ENCODE measurements at places on chromosomes 1 and 21.

GRCh38 chr1:205067031-205067430, 17.2 kb downstream of the TMEM81 start:
- no peak for DNase-seq

GRCh38 chr1:16176653-16177052, 20.8 kb upstream of the EPHA2 start:
- DNase-seq: no peak

DNA sequence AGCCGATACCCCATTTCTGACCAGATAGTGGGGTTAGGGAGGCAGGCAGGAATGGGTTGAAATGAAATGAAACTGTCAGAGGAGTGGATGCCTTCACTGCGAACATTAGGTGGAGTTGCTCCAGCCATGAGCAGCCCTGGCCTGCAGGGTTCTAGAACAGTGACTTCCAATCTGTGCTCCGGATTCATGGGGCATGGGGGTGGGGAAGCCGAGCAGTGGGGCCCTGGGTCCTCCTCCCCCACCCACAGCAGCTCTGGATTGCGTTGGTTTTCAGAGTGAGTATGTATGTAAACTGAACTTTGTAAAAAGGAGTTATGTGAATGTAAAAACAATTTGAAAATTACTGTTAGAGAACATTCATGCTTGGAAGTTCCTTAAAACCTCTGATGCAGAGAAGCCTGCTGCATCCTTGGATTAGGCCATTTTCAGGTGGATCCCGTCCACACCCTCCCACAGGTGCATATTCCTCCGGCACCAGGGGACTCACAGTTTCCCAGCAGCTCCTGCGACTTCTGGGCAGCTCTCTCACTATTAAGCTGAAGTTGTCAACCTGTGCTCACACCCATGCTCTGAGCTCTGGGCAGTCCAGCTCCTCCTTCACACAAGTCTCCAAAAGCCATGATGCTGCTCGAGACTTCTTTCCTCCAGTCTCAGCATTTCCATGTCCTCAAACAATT, 54.4 kb upstream of the EDN2 start:
- no peak for DNase-seq

DNA sequence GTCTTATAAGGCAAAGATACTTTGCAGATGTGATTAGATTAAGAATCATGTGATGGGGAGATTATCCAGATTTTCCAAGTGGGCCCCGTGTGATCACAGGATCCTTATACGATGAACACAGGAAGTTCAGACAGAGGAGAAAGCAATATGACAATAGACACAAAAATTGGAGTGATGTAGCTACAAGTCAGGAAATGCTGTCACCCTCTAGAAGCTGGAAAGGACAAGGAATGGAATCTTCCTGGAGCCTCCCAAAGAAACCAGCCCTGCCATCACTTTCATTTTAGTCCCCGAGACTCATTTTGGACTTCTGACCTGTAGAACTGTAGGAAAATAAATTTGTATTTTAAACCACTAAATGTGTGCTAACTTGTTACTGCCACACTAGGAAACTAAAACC, 61.9 kb upstream of the C1orf21 start:
- DNase-seq: no peak

DNA sequence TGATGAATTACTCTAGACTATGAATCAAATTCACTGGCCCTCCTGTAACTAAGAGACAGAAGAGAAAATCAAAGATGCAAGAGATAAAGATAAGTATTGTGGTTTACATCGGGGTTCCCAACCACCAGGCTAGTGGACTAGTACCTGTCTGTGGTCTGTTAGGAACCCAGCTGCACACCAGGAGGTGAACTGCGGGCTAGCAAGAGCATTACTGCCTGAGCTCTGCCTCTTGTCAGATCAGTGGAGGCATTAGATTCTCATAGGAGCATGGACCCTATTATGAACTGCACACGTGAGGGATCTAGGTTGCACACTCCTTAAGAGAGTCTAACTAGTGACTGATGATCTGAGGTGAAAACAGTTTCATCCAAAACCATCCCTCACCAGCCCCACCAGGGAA, 58.9 kb upstream of the DUSP10 start:
- DNase-seq: no peak

GRCh38 chr1:200890818-200891773, 3.6 kb upstream of the INAVA start:
- no peak for DNase-seq

DNA sequence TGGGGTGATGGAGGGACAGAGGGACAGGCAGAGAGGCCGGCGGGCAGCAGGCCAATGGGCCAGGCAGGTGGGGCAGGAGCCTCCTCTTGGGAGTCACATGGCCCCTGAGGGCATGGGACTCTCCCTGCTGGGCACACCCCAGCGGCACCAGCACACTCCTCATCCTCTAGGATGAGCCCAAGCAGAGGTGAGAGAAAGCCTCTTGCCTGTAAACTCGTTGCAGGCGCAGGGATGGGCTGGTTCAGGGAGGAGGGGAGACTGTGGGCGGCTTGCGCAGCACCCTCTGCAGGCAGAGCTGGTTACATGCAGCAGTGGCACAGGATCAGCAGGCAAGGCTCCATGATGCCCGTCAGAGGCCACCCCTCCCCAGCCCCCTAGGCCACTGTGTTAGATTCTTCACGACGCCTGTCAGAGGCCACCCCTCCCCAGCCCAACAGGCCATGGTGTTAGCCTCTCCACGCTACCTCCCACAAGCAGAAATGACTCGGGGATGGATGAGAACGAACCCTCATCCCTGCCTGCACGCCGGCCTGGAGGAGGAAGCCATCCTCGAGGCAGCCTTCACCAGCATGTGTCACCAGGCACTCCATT, 209.7 kb upstream of the VAMP3 start:
- DNase-seq: no peak

DNA sequence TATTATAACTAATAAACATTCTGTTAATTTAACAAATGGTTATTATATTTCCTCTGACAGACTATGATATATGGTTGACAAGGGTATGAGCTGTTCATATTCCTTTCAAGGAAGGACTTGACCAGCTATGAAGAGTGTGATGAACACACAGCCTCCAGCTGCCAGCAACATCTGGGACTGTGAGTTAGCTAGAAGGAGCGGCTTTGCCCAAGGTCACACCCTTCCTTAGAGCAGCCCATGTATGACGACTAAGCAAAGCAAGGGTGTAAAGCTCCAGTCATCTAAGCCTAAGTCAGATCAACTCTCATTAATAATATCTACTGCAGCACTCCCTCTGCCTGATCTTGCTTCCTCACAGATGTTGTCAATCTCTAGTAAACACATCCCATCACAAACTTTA, 355.4 kb downstream of the PLPP3 start:
- no peak for DNase-seq

- no peak for DNase-seq
These were observed 42.3 kb upstream of the NFASC start for GRCh38 chr1:204828352-204828850.

GRCh38 chr1:31787261-31787660, 23.1 kb upstream of the ADGRB2 start:
- no peak for DNase-seq

DNA sequence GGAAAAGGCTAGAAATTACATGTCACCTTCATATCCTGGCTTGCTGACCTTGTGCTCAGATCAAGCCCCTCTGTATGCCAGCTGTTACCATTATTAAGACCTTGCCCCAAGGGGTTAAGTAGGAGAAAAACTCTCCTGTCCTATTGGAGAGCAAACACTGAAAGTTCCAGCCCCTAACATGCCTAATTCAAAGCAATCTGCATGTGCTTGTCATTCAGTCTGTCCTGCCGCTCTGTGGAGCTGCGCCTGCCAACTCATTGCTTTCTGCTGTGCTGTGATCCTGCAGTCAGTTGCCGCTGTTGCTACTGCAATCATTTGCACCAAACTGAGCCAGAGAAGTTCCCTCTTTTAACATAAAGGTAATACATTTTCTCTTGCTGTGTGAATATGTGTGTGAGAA, 113.4 kb downstream of the DISP1 start:
- DNase-seq: no peak

DNA sequence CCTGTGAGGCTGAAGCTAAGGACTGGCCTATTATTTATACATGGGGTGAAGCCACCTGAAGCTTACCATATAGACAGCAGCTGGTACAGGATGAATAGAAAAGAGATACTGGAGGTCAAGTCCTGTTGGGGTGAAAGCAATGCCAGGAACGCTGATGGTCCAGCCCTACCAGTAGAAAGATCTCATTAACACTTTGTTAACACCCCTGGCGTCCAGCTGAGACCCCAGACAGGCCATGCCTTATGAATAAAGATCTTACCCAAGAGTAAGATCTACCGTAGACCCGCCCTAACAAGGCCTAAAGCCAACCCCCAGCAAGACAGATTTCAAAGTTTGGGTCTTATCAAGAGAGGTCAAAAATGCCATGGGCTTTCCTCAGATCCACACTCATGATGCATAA, 34.7 kb downstream of the ST3GAL3 start:
- no peak for DNase-seq

DNA sequence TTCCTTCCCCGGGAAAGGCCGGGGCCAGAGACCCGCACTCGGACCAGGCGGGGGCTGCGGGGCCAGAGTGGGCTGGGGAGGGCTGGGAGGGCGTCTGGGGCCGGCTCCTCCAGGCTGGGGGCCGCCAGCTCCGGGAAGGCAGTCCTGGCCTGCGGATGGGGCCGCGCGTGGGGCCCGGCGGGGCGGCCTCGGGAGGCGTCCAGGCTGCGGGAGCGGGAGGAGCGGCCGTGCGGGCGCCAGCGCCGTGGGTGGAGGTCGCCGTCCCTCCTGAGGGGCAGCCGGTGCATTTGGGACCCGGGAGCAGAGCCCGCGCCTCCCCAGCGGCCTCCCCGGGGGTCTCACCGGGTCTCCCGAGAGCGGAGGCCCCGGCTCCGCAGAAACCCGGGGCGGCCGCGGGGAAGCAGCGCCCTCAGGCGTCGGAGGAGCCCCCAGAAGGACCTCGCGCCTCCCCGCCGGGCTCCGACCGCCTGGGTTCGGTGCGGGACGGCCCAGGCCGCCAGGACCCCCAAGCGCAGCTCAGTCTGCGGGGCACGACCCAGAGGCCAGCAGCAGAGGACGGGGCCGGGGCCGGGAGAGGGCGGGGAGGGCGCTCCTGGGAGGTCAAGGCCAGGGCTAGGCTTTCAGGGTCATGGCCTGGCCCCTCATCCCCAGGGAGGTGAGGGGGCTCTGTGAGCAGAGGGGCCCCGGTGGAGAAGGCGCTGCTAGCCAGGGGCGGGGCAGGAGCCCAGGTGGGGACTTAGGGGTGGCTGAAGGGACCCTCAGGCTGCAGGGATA, 7.2 kb upstream of the SLX9 start:
- no peak for DNase-seq

DNA sequence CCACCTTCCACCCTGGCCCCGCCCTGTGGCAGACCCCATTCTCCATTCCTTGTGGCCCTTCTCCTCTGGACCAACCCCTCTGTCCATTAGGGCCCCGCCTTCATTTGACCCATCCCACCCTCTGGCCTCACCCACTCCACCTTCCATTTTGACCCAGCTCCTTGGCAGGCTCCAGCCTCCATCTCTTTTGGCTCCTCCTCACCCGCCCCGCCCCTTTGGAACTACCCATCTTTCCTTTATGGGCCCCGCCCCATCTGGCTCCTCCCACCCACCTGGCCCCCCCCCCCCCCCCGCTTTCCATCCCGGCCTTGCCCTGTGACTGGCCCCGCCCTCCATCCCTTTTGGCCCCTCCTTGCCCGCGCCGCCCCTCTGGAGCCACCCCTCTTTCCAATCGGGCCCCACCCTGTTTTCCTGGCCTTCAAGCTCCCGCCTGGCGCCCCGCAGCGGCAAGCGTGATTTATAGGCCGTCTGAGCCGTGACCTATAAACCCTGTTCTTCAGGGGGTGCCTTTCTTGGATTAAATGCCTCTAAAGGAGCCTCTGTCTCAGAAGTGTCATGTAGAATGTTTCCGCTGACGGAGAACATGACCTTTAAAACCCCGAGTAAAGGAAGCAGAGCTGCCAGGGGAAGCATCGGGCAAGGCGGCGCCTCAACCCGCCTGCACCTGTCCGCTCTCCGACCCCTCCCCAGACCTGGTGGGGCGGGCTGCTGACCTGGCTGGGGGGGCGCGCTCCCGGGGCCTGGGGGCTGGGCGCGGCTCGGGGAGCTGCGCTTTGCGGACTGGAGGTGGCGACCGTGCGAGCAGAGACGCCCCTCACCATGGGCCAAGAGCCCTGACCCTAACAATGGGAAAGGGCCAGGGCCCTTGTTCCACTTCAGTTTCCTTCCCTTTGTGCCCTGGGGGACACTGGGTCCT, 178.0 kb downstream of the CAMTA1 start:
- DNase-seq: no peak

DNA sequence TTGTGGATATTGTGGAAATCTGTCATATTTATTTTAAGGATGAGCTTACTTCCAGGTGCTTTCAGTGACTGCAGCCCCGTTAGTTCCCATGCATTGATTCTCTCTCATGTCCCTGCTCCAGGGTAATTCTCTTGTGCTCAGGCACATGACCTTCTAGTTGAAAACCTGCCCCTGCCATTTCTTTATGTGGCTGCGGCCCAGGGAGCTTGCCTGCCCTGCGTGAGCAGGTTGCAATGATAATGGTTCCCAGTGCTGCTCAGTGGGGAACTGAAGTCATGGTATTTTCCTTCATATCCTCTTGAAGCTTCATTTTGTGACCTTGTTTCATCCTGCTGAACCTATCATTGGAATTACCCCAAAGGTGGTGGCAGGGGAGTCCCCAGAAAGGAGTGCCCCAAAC, 229.8 kb downstream of the DISC1 start:
- DNase-seq: no peak

DNA sequence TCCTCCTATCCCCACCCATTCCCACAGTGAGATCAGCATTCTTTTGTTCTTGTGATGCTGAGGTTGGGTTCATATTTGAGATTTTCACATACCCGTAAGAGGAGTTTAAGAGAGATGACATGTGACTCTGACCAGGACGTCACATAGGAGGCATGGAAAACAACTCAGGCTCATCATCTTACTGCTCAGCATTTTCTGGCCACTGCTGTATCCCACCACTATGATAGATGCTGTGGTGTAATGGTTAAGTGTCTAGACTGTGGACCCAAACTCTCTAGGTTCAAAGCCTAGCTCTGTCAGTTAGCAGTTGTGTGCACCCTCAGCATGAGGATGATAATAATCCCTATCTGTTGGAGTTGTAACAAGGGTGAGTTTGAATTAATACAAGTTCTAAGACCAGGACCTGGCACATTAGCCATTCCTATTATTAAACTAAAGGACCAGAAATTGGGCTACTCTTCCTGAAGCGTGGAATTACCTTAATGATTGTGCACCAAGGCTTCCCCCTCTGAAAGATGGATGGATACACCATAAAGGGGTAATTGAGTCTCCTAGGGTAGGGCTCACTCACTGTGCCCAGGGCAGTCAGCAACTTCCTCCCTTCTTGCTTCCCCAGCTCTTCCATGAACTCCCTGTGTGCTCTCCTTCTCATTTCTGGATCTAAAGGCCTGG, 40.9 kb downstream of the LGR6 start:
- no peak for DNase-seq

- DNase-seq: no peak
These were observed 47.6 kb upstream of the SAMD13 start for GRCh38 chr1:84253891-84254290.

DNA sequence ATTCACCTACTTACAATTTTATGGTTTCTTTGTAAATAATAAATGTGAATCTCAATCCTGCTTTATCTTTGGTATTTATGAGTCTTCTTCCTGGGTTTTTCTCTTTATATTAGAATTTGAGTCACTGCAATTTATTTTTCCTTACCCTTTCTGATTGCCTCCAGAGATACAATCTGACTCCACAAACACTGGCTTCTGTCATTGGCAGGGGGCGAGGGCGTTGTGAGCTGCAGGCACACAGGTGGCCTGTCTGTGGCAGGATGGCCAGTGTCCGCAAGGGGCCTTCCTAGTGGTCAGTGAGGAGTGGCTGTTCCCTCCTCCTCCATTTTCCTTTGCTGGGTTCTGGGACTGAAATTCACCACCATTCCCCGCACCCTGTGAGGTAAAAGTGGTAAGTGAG, 2.0 kb upstream of the MTARC1 start:
- DNase-seq: no peak

- DNase-seq: no peak
These were observed 218.8 kb upstream of the CAMK1G start for GRCh38 chr1:209364716-209365115.

All from stimulated activated CD8-positive, alpha-beta memory T cell treated with anti-CD3 and anti-CD28 coated beads, Interleukin-4, amount 100 ng/mL, for 1 hour (primary cell).